ENCODE measurements at places on chromosomes 3 and 15.

DNA sequence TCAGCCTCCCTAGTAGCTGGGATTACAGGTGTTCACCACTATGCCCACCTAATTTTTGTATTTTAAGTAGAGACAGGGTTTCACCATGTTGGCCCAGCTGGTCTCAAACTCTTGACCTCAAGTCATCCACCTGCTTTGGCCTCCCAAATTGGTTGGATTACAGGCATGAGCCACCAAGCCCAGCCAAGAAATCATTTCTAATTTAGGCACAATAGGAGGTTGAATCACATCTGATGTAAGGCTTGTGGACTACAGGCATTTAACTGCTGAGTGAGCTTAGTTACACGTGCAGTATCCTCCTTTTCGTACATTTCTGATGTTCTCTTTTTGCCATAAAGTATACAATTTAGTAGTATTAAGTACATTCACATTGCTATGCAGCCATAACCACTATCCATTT lies 31.1 kb upstream of the SETD2 start:
- DNase-seq, result no peak

DNA sequence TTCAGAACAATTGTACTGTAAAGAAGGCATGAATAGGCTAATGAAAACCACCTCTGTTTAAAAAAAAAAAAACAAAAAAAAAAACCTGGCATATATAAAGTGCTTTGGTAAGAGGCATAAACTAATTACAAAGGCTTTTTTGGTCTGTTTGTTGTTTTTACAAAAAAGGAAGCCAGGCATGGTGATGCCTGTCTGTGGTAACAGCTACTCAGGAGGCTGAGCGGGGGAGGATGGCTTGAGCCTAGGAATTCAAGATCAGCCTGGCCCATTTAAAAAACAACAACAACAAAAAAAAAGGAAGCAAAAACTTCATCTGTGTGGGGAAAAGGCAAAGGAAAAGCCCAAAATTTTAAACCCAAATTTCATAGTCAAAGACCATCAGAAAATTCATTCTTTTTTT lies 47.0 kb downstream of the OSBPL10 start:
- no peak for DNase-seq

DNA sequence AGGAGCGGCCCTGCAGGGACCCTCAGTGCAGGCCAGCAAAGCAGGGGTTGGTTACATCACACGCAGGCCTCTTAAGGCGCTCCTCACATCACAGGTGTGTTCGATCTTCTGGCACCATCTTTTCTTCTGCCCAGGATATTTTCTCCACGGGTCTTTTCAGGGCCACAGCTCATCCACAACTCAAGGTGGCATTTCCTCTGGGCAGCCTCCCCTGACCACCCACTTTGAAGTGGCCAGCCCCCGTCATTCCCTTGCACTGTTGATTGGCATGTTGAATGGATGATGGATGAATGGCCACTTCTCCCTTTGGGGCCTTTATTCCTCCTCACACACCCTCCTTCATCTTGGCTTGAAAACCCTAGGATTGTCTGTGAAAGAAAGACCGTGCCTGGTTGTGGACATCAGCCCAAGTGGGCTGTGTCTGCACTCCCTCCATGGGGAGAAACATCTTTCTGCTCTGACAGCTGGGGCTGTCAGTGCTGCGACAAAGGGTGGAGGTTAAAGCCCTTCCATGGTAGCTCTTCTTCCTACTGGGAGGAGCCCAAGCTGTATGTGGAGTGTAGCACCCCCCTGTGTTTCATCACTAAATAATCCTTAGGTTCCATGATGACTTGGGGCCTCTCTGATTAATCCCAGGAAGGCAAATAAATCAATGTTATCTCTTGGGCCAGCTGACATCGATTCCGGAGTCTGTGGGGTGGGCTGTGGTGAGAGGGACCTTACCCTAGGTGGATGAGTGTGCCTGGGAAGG lies 102.5 kb downstream of the EPHB1 start:
- no peak for DNase-seq

DNA sequence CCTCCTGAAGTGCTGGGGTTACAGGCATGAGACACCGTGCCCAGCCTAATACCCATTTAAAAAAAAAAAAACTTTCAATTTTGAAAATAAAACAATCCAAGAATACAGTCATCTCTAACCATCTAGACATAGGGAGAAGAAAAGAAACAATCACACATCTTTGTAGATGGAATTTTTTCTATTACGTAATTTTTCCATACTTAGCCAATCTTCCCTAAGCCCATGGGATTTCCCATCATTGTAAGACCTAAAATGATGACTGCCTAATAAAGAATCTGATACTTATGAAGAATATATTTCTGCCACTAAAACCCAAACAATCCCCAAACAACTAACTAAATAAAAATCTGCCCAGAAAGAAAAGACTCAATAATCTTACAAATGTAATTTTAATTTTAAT lies 88.7 kb downstream of the CBLB start:
- DNase-seq, result no peak

- no peak for DNase-seq
Measured at GRCh38 chr3:65836047-65836446, 202.7 kb downstream of the MAGI1 start.

- no peak for DNase-seq
Measured at GRCh38 chr15:63041402-63041973, 1.1 kb upstream of the TPM1 start.

- DNase-seq, result no peak
Measured at GRCh38 chr3:171680726-171681411, 129.4 kb downstream of the PLD1 start.

GRCh38 chr15:90000186-90001001 lies 730 bp upstream of the ZNF710 start:
- DNase-seq, result no peak

DNA sequence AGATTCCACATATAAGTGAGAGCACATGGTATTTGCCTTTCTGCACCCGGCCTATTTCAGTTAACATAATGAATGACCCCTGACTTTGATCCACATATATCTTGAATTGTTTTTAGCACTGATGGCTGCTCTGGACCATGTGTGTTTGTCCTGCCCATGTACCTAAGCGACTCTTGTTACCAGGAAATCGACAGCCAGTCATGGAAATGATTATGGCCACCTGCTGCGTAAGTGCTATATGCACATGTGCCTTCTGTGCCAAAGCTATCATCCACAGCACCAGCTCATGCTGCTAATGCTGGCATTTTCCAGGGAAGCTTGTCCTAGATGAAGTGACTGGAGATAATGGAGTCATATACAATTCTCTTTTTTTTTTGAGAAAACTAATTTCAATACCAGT lies 103.7 kb downstream of the PEX5L start:
- no peak for DNase-seq

- no peak for DNase-seq
Measured at GRCh38 chr3:160170409-160171370, 54.5 kb upstream of the C3orf80 start.

DNA sequence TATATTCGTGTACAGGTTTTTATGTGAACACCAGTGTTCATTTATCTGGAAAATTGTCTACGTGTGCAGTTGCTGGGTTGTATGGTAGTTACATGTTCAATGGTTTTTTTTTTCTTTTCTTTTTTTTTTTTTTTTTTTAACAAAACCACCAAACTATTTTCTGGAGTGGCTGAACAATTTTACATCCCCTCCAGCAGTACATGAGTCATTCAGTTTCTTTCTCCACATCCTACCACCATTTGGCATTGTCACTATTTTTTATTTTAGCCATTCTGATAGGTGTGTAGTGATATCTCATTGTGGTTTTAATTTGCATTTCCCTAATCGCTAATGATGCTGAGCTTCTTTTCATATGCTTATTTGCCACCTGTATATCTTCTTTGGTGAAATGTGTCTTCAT lies 256.3 kb upstream of the EOMES start:
- DNase-seq, result no peak

GRCh38 chr3:41581700-41582099 lies 380.2 kb downstream of the ULK4 start:
- no peak for DNase-seq

- DNase-seq, result no peak
Measured at GRCh38 chr3:182364723-182365650, 428.3 kb upstream of the ATP11B start.

DNA sequence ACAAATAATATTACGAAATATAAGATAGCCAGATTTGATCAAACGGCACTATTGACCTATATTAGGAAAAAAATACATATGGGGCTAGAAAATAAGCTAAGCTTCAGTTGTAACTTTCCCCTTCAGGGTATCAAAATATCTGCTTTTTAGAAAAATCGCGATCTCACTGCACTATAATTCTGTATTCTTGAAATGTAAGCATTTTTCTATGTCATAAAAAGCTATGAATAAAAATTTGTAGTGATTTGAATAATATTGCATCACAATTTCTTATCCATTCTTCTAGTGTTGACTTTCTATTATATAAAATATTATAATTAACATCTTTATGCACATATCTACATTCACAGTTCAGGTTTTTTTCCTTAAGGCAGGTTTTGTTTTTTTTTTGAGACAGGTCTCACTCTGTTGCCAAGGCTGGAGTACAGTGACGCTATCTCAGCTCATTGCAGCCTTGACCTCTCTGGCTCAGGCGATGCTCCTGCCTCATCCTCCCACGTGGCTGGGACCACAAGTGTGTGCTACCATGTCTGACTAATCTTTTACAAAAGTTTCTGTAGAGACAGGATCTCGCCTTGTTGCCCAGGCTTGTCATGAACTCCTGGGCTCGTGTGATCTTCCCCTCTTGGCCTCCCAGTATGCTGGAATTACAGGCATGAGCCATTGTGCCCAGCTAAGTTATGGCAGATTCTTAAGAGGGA lies 21.6 kb downstream of the EMC4 start:
- no peak for DNase-seq

GRCh38 chr3:52144034-52144795 lies 10.0 kb downstream of the POC1A start:
- DNase-seq, result no peak

GRCh38 chr3:98529856-98530459 lies 1.8 kb upstream of the GPR15 start:
- no peak for DNase-seq

GRCh38 chr3:71310980-71311660 lies 272.4 kb downstream of the FOXP1 start:
- DNase-seq, result no peak

DNA sequence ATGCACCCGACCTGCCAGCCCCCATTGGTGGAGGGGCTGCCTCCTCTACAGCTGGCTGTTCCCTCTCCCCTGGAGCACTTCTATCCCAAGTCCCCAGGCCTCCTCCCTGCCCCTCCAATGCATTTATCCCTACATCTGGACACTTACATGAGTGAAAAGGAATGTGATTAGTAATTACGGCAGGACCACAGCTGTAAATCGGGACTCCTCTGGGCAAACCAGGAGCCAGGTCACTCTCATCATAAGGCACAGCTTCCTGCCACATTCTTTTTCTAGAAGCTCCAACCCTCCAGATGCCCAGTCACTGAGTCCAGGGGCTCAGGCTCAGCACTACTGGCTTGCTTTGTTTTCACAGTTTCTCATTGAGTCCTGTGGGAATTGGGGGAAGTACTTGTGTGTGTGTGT lies 54.3 kb downstream of the IL20RB start:
- no peak for DNase-seq

DNA sequence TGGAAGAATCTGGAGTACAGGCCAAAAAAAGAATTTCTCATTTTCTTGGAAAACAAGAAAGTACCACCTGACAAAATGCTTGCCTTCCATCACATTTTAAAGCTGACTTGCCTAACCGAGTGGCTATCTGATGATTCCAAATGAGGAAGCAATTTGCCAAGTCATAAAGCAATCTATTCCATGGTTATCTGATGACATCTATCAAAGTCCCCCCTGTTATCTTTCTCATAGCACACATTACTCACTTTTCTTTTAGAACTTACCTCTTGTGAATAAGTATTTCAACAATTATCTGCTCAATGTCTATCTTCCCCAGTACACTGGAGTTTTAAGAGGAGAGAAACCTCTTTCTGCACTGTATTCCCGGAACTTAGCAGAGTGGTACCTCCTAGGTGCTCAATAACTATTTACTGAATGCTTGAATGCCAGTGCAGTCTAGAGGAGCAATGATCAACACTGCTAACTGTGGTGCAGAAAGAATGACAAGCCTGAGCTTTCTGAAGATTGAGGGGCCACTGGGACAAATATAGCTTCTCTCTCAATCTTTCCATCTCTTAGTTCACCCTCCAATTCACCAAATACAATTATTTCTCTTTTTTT lies 186.3 kb upstream of the ATP11B start:
- no peak for DNase-seq

GRCh38 chr3:13136426-13136825 lies 63.2 kb upstream of the IQSEC1 start:
- DNase-seq, result no peak

GRCh38 chr3:134001251-134001650 lies 28.5 kb downstream of the SLCO2A1 start:
- DNase-seq, result no peak

DNA sequence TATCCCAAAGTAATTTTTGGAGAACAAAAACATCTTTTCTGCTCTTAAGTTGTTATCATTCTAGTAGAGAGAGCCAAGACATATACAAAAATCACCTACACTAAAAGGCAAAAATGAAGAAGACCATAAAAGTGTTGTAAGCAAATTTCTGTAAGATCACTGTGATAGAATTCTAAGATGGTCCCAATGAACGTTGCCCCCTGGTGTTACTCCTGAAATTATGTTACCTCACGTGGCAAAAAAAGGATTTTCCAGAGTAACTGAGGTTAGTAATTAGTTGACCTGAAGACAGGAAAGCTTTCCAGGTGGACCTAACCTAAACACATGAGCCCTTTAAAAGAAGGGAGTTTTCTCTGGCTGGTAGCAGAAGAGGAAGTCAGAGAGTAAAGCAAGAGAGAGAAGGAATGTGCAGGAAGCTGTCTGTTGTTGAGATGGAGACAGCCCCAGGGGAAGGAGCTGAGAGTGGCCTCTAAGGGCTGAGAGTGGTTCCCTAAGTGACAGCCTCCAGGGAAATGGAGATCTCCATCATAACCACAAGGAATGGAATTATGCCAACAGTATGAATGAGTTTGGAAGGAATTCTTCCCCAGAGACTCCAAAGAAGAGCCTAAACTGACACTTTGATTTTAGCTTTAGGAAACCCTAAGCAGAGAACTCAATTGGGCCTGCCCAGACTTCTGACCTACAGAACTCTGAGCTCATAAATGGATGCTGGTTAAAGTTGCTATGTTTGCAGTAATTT lies 205.9 kb downstream of the CD47 start:
- no peak for DNase-seq

DNA sequence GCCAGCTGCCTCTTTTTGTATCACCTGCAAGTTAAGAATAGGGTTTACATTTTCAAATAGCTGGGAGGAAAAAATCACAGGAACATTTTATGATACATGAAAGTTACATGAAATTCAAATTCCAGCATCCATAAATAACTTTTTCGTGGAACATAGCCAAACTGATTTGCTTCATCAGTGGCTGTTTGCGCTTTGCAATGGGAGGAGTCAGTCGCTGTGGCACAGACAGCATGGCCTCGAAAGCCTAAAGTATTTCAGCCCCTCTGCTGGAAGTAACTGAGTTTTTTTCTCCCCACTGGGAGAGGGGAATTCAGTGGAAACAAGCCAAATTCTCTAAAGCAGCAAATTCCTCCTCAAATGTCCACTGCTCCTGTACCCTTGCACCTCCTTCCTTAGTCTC lies 271.9 kb downstream of the SUCLG2 start:
- no peak for DNase-seq

DNA sequence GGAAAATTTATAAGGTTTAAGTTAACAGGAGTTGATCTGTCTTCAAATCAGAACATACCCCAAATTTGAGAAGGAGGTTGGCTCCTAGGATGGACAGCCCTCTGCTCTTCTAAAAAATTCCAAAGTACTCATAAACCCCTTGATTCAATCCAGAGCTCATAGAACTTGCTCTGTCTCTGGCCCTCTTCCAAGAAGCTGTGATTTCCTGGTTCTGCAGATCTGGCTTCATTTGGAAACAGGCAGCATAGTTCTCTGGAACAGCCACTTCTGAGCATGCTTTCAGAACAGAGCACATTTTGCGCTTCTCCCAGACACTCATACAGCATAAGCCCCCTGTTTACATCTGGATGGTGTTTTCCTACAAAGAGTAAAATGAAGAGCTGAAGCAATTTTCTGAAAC lies 96.7 kb downstream of the KBTBD8 start:
- no peak for DNase-seq
